ENCODE measurements at places on chromosomes 6 and 20. TPM values are rescaled to one million over a fixed set of nuclear protein-coding genes. Genes with fewer than 3 reads are reported as not detected.

- no peak for DNase-seq
Observed at GRCh38 chr6:146087386-146087785, 58.5 kb downstream of the GRM1 start.

DNA sequence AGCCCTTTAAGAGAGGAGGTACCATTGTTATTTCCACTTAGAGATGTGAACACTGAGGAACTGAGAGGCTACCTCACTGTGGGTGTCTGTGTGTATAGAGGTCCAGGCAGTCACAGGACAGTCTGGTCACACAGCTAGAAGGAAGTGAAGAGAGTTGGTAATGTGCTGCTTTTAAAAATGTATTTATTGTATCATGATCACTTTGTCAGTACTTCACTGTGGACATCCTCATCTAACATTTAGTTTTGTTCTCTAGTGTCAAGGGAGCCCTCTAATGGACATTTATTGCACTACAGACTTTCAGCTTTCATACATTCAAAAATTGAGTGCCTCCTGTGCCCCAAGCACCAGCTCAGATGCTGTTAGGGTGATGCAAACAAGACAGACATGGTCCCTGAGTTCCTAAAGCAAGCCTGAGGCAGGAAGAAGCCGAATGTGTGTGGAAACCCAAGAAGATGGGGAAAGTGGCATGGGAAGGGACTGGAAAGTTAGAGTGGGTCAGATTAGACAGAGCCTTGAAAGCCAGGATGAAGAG lies 123.0 kb downstream of the SLC16A10 start:
- peak; percentile 69 for DNase-seq

GRCh38 chr6:118263921-118264486 lies 284.1 kb upstream of the PLN start:
- DNase-seq = no peak

DNA sequence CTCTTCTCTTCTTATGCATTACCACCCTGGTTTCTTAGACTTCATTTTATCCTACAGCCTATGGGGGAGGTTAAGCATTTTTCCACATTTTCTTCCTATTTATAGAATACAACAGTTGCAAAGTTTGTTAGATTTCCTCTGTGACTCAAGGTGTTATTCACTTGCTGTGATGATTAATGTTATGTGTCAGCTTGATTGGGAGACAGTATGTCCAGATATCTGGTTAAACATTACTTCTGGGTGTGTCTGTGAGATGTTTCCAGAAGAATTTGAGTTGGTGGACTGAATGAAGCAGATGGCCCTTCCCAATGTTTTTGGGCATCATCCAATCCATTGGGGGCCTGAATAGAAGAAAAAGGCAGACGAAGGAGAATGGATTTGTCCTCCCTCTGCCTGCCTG lies 131.3 kb downstream of the C6orf118 start:
- no peak for DNase-seq

DNA sequence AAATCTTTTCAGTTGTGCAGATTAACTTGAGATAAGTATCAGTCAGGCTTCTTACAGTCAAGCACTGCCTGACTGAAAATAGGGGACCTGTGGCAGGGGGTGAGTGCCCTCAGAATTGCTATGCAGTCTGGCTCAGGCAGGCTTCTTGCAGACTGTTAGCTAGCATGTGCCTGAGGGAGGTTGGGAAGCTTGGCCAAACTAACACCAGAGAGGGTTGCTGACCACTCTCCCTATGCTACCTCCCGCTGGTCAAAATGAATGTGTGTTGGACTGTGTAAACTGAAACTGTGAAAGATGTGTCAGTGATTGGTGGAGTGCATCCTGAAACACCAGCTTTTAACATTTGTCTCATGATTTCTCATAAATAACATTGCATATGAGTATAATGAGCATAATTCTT lies 622.3 kb upstream of the IMPG1 start:
- no peak for DNase-seq

DNA sequence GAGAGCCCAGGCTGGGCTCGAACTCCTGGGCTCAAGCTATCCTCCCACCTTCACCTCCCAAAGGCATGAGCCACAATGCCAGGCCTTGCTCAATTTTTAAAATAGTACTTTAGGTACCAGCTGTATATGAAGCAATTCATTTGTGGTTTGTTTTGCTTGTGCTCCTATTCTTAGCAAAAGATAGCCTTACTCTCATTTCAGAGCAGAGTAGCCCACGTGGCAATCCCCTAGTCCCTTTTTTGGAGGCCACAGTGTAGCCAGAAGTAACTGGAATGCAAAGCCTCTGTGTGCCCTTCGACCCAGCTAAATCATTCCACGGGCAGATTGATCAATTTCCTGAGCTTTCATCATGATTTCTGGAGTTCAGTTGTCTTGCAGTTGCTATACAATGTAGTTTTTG lies 372.2 kb downstream of the NRN1 start:
- DNase-seq = no peak

DNA sequence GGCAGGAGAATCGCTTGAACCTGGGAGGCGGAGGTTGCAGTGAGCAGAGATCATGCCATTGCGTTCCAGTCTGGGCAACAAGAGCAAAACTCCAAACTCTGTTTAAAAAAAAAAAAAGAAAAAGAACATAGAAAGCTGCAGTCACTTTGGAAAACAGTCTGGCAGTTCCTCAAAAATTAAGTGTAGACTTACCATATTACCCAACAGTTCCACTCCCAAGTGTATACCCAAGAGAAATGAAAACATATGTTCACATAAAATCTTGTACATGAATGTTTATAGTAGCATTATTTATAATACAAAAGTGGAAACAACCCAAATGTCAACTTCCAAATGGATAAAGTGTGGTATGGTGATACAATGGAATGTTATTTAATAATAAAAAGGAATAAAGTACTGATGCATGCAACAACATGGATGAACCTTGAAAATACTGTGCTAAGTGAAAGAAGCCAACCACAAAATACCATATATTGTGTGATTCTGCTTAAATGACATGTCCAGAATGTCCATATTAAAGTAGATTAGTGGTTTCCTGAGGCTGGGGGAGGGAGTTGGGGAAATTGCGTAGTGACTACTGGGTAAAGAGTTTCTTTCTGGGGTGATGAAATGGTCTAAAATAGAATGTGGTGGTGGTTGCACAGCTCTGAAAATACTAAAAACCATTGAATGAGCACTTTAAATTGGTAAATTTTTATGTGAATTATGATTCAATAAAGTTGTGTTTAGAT lies 62.9 kb downstream of the SUN5 start:
- no peak for DNase-seq

- no peak for DNase-seq
Observed at GRCh38 chr20:32360333-32360634, 2.2 kb downstream of the ASXL1 start.

DNA sequence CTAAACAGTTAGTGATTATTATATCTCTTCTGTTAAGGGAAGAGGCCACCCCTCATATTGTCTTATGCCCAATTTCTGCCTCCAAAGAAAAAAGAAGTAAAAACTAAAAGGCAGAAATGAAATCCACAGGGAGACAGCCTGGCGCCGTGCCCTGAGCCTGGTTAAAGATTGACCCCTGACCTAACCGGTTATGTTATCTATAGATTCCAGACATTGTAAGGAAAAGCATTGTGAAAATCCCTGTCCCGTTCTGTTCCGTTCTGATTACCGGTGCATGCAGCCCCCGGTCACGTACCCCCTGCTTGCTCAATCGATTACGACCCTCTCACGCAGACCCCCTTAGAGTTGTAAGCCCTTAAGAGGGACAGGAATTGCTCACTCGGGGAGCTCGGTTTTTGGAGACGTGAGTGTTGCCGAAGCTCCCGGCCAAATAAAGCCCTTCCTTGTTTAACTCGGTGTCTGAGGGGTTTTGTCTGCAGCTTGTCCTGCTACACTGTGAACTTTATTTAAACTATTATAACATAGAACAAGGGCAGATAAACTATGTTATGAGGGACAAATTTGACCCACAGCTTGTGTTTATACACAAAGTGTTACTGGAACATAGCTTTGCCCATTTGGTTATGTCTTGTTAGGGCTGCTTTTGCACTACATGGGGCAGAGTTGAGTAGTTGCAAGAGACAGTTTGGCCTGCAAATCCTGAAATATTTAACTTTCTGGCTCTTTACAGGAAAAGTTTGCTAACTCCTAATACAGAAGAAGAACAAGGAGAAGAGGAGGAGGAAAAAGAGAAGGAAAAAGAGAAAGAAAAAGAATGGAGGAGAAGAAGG lies 49.6 kb downstream of the CD24 start:
- DNase-seq = no peak

GRCh38 chr6:14910692-14911547 lies 334.9 kb upstream of the JARID2 start:
- peak; percentile 83 for DNase-seq

GRCh38 chr6:112651239-112651638 lies 304.1 kb downstream of the RFPL4B start:
- no peak for DNase-seq

GRCh38 chr20:31719644-31720485 lies 2.8 kb downstream of the BCL2L1 start:
- no peak for DNase-seq

The ZCCHC3 gene
- total RNA-seq = 35.7 TPM

The STMN3 gene
- total RNA-seq = 32.2 TPM

The TMEM151B gene
- total RNA-seq = not detected

The CTAGE9 gene
- total RNA-seq = not detected
